Esophagus squamous epithelium (tissue), 5 donors: ENCODE measurements at places on chromosomes 1 and 21.

- no peak for DNase-seq
Measured at GRCh38 chr1:30354410-30354809, 369.0 kb downstream of the MATN1 start.

DNA sequence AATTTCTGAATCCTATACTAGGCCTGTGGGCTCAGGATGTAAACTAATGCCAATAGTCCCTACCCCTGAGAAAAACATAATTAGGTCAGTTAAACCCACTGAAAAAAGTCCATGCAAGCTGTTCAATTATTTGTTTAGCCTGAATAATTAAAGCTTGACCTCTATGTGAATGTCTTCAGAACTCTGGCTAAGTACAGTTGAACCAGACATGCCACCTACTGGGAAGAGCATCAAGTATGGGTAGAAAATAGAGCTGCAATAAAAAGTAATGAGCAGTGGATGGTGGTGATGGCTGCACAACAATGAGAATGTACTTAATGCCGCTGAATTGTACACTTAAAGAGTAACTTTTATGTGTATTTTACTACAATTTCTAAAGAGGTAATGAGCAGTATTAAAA, 23.6 kb upstream of the SLC19A2 start:
- DNase-seq = no peak

DNA sequence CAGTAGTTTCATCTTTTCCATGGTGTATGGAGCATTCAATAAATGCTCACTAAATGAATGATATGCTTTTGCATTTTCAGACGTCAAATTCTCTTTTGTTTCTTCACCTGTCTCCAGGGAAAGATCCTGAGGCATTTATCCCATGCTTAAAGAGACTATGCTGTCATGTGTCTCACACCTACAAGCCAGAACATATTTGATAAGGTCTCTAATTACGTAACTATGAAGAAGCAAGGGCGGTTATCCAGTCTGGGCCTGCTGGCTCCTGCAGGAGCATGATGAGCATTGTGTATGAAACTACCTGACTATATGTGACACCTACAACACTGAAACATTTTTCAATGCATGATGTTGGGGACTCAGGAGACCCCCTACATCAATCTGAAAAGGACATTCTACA, 51.8 kb downstream of the FBXO42 start:
- no peak for DNase-seq

DNA sequence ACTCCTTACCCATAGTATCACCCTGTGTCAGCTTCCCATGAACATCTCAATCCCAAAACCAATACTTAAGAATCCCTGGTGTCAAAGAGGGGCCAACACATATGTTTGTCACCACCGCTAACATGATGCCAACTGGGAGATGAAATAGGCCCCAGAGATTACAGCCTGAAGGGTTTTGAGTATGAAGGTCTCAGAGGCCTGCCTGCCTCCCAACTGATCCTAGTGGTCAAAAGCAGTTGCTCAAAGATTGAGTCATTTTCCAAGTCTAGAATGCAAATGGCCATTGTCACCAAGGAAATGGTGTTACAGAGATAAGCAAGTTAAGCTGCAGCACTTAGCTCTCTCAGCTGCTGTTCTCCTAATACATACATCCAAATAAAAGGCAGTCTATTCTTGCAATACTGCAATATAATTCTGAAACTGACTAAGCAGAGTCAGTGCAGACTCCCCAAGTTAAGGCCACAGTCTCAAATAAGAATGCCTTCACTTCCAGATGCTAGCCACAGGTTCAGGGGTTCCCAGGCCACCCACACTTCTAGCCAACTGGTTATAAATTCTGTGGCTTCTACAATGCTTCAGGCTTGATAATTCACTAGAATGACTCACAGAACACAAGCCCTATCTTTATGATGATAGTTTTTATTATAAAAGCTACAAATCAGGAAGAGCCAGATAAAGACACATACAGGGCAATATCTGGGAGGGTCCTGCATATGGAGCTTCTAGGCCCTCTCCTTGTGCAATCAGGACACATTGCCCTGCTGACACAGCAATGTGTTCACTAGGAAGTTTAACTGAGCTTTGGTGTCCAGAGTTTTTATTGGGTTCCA, 18.7 kb downstream of the DUSP10 start:
- no peak for DNase-seq

DNA sequence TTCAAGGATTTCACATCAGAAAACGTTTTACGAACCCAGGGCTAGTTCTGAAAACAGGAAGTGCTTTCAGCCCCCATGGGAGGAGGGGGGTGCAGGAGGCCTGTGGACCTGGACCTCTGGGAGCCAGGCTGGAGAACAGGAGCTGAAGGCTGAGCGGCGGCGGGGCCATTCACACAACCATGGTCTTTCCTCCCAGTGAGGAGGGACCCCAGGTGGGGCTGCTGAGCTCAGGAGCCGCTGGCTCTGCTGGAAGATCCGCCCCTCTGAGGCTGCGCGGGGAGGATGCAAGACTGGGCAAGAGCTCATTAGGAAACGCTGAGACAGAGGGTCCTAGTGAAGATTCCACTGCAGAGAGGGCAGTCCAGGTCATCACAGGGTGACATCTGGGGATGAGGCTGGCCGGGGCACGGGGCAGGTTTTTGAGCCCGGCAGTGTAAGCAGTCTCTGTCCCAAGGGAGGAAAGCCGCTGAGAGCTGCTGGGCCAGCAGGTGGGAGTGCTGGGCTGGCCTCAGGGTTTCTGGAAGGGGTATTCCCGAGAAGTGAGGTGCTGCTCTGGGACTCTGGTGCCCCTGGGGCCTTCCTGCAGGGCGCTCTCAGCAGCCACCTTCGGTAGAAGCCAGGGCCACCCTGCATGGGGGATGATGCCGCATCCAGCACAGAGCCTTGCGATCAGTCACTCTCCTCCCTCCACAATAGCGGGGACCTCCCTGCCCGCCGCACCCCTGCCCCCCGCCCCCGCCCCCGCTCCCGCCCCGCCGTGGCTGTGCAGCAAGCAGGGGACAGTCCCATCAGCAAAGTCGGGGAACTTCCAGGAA, 7.5 kb downstream of the MX2 start:
- no peak for DNase-seq

DNA sequence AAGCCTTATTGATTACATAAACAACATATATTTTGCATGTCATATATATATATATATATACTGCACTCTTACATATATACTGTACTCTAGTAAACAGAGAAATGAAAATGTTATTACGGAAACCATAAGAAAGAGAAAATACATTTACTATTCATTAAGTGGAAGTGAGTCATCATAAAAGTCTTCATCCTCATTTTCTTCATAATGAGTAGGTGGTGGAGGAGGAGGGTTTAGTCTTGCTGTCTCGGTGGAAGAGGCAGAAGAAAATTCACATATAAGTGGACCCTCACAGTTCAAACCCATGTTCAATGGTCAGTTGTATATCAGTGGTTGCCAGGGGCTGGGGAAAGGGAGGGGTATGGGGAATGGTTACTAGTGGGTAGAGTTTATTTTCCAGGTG, 8.0 kb upstream of the IFNLR1 start:
- no peak for DNase-seq

GRCh38 chr1:42165511-42166210, 1.1 kb upstream of the GUCA2A start:
- no peak for DNase-seq

DNA sequence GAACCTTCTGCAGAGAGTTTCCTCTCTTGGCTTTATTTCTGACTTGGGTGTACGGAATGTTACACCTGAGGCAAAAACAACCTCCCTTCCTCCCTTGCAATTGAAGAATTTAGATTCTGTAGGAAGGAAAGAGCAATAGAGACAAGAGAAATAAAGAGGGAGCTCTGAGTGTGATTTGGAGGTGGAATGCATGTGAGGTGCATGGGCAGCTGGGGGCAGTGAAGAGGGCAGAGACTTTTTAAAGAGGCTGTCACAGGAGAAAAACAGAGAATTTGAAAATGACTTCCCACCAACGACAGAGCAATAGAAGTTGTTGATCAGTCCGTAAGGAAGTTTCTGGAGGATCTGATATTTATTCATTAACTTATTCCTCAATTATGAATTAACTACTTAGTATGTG, 172.0 kb upstream of the B3GALT2 start:
- DNase-seq = no peak

- DNase-seq = no peak
Measured at GRCh38 chr1:37630426-37631028, 4.2 kb downstream of the RSPO1 start.

DNA sequence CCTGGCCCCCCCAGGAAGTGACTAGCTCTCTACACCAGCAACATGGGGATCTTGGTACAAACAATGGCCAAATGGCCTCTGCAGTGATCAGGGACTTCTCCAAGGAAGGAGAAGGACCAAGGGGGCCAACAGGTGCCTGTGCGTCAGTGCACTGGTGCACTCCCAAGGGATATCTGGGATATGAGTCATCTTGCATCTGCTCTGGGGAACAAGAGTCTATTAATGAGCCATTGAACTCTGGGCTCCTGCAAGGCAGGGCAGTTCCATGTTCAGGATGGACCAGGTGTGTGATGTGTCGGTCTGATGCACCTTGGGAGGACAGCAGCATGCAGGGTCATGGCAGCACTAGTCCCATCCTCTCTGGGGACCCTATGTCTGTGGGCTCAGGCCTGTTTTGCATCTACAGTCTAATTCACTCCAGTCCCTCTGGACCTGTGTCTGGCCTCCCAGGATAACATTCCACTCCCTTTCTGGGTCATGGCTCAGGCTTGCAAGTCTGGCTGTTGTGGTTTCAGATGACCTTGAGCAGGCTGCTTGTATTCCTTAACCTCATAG, 125.3 kb downstream of the TRABD2B start:
- DNase-seq = no peak

GRCh38 chr1:181179279-181179986, 90.9 kb downstream of the IER5 start:
- no peak for DNase-seq

DNA sequence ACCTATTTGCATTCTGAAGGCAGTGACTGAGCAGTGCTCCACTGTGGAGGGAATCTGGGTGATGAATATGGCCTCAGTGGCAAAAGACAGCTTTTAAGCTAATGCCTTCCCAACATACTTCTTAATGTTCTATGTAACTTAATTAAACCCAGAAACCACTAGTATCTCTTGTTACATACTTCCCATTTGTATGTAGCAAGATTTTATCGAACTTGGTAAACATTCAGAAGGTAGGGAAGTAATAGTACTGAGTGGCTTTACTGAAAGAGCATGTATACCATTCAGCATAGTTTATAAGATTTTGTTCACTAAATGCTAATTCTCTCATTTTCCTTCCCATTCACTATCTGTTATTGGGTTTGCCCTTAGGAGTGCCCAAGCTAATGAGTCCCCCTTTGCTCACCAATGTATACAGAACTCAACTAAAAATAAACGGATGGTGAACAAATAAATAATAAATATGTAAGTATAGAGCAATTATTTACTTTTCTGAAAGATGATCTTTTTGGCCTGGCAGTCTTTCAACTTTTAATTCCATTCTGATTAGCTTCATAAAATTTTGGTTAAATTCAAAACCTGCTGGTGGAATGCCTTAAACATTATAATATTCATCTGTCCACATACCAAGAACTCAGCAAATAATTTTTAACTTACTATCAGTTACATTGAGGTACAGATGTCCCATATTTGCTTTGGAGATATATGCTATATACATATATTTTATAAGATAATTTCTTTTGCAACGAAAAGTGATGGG, 204.4 kb downstream of the APP start:
- no peak for DNase-seq

DNA sequence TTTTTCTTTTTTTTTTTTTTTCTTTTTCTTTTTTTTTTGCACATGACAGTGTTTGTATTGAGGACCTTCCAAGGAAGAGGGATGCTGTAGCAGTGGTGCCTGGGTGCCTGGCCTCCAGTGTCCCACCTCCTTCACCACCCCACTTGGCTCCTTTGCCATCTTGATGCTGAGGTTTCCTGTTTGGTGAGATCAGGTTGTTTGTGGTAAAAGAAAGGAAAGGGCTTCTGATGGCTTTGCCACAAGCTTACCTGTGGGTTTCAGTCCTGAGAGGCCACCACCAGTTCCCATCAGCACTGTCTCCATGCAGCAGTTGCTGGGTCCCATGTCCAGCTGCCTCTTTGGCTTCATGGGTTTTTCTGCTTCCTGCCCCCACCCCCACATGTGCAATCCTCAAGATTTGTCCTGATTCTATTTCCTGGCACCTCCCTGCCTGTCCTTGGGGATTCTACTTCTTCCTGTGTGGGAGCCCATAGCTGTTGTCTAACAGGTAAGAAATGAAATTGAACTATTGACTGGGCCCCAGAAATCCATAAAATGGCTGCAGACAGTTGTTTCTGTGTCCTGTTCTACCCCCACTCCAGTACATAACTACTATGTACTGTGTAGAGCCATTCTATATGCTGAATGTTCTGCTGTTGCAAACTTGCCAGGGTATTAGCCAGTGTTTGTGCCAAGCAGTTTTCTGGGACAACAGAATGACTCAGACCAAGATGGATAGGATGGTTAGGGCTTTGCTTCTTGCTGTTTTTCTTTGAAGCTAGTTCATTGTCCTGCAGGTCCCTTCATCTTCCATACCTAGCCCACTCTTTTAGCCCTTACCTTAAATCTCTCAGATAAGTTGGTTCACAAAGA, 4.2 kb upstream of the CCDC28B start:
- no peak for DNase-seq

DNA sequence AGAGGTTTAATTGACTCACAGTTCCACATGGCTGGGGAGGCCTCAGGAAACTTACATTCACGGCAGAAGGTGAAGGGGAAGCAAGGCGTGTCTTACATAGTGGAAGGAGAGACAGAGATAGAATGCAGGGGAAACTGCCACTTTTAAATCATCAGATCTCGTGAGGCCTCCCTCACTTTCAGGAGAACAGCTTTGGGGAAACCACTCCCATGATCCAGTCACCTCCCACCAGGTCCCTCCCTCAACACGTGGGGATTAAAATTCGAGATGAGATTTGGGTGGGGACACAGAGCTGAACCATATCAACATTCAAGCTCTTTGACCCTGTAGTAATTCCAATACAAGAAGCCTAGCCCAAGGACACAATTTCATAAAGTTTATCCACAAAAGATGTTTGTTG, 13.7 kb downstream of the PIGP start:
- DNase-seq = no peak

DNA sequence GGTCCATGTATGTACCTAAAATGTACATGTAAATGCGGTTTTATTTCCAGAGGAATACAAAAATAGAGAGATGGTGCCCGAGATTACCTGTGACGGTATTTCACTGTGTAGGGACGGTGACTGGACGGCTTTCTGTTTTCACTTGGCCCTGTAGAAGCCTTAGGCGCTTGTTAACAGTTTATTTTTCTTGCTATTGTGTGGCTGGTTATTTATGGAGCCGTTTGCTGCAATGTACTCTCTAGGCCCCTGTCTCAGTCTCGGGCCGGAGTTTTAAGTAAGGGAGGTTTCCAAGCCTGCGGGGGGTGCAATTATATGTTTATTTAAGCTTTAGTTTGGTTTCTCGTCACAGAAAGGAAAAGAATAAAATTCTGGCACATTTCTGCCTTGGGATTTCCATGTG, 413 bp downstream of the EFCAB7 start:
- no peak for DNase-seq

- no peak for DNase-seq
Measured at GRCh38 chr1:37622131-37622530, 12.6 kb downstream of the RSPO1 start.
